ENCODE measurements at places on chromosomes 6 and 20.

- no peak for DNase-seq
Measured at GRCh38 chr20:53635221-53635620, 41.6 kb upstream of the ZNF217 start.

DNA sequence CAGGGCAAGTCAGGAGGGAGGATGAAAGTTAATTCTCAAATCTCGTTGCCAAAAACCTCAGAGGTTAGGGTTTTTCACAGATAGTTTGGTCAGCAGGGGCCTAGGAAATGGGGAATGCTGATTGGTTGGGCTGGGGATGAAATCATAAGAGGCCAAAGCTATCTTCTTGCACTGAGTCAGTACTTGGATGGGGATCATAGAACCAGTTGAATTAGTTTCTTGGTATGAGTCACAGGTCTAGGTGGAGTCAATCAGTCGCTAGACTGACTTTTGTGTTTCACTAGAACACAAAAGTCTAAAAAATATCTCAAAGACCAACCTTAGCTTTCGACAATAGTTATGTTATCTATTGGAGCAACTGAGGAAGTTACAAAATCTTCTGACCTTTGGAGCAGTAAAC lies 368.5 kb downstream of the TBC1D32 start:
- DNase-seq: no peak

DNA sequence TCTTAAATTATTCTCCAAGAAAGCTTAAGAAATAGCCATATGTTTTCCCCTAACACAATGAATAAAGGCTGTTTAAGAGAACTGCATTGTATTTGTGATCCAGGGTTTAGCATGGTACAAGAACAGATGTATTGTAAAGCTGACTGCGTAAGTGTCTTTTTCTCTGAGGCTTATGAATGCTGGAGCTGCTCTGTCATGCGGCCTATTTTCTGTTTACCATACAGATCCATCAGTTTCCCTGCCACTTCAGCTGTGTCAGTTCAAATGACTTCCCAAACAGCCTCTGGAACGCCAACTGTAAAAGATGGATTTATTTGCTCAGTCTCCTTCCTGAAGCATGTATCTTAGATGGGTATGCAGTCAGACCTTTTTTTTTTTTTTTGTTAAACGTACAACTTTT lies 419.3 kb upstream of the HS3ST5 start:
- DNase-seq: no peak

GRCh38 chr20:40565001-40565681 lies 123.9 kb downstream of the MAFB start:
- DNase-seq: no peak

DNA sequence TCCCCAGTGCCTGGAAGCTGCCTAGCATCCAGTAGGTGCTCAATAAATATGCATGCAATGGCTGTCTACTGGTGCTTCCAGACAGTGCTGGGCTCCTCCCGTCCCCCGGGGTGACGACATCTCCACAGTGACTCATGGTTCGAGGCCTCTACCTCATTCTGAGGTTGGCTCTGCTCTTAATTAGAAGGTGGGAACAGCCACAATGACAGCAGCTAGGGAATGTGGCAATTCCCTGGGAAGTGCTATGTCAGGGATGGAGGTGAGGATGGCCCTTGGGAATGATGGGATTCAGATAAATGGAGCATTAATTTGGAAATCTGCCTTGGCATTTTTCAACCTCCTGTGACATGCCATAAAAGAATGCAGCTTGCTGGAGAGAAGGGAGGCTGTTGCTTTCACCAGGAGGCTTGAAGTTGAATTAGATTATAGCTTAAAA lies 43.5 kb upstream of the NFATC2 start:
- DNase-seq: no peak

- no peak for DNase-seq
Measured at GRCh38 chr6:155115893-155116570, 120.9 kb downstream of the TIAM2 start.

GRCh38 chr6:26382121-26382520 lies 787 bp upstream of the BTN2A2 start:
- DNase-seq: no peak

- DNase-seq: no peak
Measured at GRCh38 chr6:121711472-121711871, 276.0 kb downstream of the GJA1 start.

DNA sequence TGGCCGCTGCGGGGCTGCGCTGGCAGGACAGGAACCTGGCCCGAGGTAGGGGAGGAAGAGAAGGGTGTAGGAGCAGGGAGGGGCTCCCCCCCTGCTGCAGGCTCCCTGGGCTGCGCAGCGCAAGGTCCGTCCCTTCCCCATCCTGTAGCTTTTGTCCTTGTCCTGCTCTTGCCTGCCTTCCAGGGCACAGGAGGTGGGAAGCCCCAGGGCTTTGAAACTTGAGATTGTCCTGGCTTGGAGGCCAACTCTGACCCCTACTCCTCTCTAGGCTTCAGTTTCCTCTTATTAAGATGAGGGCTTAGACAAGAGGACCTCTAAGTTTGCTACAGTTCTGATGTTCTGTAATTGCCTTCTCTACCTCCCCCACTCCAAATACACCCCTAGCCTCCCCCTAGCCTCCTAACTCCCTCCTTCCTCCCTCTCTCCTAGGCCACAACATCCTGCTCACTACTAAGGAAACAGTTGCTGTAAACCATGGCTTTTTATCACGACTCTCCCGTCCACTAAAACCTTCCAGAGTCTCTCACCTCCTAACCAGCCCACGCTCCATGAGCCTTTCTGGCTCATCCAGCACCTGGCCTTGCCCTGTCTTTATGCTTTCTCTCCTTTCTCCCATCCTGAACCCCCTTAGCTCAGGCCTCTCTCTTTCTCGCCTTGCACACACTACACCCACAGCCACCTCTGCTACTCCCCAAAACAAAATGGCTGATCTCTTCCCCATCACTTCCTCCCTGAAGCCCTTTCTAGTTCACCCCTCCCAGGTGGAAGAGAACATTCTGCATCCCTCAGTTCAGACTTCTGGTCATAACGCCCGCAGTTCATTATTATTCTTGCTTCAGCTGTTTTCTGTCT lies 10.2 kb downstream of the UNC5CL start:
- DNase-seq: no peak

DNA sequence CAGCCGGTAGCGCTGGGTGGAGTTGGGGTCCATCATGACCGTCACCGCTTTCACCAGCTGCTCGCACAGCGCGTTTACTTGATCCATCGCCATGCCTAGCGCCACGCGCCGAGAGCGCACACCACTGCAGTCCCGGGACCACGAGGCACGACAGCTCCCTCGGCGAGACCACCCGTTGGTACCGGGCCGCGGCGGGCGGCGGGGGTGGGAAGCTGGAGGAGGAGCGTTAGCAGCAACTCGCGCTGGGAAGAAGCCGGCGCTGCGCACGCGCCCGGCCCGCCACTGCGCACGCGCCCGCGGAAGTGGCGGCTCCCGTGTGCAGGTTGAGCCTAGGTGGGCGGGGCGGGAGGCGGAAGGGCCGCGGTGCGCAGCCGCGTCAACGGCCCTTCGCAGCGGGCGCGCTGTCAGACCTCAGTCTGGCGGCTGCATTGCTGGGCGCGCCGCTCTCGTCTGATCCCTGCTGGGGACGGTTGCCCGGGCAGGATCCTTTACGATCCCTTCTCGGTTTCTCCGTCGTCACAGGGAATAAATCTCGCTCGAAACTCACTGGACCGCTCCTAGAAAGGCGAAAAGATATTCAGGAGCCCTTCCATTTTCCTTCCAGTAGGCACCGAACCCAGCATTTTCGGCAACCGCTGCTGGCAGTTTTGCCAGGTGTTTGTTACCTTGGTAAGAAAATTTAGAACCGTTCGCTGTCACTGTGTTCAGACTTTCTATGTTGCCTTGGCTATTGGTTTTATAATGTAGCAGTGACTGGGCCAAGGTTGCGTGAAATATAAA lies at the start of the genes POLH and XPO5:
Gene POLH (plus strand): TSS at position 414 of the 780 bp plus-strand sequence. CDS start 6,135 bp downstream, outside the sequence.
Gene XPO5 (minus strand): TSS at position 267 of the 780 bp plus-strand sequence. CDS start 174 bp downstream, at position 93.
- peak; percentile 94 for DNase-seq

GRCh38 chr6:169092375-169092774 lies 161.3 kb downstream of the THBS2 start:
- DNase-seq: no peak

DNA sequence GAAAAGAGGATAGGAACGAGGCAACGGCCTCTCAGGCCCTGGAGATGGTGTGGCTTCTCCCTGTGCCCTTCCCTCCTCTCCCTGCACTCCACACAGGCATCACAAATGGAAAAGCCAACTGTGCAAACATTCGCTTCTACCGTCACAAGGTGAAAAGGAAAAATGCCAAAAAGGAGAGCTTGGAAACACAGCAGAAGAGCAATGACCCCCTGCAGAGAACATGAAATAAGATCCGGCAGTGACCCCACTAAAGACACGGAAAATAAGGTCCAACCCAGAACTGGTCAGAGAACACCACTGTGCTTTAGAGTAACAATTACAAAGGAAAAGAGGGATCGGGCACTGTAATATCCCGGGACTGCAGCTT lies 63.0 kb downstream of the SLC22A23 start:
- peak; percentile 81 for DNase-seq

DNA sequence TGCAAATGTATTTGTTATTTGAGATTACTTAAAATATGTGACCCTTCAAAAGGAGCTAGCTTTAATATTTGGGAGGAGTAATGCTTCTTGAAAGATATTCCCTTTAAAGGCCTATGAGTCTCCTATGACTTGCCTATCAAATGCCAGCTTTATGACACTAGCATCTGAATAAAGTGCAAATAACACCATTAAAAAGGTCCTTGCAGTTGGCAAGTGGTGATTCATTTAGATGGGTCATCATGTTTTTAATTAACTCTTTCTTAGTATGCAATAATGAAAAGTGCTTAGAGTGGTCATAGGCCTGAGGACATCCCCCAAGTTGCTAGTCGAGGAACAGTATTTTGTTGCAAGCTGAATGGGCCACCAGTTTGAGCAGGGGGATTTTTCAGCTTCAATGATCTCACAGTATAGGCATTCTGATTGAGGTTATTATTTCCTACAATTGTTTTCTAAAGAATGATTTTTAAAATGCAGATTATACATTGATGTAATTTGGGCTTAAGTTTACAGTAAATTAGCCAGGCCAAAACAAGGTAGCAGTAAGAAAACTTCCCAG lies 3.7 kb upstream of the CD2AP start:
- DNase-seq: no peak

GRCh38 chr20:17507032-17507431 lies 24.1 kb downstream of the BFSP1 start:
- DNase-seq: no peak

DNA sequence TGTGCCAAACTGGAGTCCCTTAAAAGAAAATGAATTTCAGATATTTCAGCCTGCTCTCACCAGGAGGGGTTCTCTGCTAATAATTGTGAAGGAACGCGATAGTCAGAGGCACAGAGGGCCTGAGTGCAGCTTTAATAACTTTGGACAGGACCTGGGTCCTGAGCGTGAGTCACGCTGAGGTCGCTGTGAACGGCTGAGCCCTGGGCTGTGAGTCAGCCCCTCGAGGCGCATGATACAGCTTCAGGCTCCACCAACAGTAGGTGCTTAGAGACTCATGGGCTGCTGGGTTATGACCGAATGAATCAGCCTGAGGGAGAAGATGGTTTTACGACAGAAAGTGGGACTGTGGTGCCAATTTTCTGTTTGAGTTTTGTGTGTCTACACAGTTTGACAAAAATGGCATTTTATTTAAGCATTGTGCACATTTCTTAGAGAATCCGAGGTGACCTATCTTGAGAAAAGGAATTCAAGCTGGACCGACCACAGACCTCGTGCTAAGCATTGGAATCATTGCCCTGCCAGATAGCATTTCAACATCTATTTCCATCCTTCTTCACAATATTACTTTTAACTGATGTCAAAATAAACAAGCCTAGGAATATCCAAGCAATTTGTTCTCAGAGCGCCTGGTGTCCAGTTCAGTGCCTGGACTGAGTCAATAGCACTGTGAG lies 183.0 kb downstream of the THBS2 start:
- no peak for DNase-seq

DNA sequence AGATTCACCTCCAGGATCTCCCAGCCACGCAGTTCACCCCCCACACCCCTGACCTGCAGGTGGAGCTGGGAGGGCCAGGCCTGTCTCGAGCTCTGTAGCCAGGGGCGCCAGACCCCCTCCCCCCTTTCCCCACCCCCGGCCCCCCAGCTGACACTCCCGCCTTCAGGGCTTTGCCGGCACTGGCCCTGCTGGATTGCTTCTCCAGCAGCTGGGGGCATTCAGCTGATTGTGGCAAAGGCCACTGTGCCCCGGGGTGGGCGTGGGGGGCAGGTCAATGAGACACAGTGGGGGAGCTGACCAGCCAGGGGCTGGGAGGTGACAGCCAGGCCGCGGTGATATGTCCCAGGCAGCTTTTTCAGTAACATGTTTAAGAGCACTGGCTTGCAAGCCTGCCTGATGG lies 22.2 kb downstream of the ZBP1 start:
- no peak for DNase-seq

DNA sequence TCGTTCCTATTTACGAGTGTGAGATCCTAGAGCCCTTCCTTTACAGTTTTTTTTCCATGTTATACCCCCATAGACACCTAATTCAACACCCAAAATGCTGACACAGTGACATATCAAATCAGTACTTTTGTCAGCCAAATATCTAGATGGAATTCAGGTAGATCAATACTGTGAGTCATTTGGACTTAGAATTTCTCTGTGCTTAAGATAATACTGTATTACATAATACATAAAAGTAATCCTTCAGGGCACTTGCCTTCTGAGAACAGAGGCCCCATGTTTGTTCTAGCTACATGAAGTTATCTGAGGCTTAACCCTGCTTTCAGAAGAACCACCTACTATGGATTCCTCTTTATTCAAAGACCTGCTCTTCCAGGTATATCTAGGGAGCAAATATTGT lies 623.1 kb downstream of the PHF3 start:
- no peak for DNase-seq

GRCh38 chr20:7695635-7696034 lies 244.6 kb downstream of the HAO1 start:
- no peak for DNase-seq

DNA sequence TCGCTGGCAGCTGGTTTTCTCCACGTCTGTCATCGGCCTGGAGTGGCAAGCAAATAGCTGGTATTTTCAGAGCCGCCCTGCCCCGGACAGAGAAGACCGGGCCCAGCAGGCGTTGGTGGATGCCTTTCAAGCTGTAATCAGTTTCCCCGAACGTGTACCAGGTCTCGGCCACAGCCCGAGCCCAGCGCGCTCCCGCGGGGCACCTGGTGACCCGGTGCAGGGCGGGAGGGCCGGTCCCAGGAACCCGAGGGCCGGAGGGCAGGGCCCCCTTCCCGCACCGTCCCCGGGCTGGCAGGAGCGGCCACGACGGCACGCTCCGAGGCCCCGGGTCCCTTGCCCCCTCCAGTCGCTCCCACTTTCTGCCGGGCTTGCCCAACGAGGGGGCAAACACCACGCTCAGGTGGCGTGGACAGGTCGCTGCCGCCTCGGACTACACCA lies 348 bp upstream of the PYGB start:
- DNase-seq: no peak

GRCh38 chr6:69913361-69913760 lies 47.0 kb downstream of the COL19A1 start:
- DNase-seq: no peak

All from COR-L47 (cell line).